ENCODE measurements at places on chromosomes 6 and 20.

DNA sequence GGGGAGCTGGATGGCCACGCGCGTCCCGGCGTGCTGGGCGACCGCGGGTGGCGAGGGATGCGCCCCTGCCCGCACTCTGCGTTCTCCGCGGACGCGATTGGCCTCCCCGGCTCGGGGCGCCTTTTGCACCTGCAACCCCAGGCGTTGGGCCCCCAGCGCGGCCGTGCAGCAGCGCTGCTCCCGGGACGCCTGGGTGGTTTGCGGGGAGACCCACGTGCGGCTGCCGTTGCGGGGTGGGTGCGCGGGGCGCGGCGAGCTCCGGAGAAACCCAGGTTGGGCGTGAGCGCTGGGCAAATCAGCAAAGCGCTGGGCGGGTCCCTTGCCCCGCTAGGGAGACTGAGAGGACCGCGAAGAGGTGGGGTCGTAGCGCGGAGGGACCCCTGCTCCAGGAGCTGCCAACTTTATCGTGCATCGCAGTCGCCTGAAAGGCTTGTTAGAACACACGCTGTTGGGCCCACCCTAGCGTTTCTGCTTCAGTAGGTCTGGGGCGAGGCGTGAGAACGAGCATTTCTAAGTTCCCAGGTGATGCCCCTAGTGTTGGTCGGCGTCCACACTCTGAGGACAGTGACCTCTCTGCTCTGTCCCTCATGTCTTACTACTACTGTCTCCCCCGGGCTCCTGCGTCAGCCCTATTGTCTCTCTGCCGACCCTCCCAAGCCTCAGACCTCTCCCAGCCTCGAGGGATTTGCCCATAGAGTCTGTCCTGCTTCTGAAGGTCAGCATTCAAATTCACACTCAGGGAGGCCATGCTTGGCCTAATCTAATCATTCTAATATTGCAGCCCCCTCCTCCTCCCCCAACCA lies 538 bp upstream of the ZFP64 start:
- DNase-seq = no peak

- no peak for DNase-seq
These were observed 74.6 kb upstream of the CEP85L start for GRCh38 chr6:118725944-118726343.

DNA sequence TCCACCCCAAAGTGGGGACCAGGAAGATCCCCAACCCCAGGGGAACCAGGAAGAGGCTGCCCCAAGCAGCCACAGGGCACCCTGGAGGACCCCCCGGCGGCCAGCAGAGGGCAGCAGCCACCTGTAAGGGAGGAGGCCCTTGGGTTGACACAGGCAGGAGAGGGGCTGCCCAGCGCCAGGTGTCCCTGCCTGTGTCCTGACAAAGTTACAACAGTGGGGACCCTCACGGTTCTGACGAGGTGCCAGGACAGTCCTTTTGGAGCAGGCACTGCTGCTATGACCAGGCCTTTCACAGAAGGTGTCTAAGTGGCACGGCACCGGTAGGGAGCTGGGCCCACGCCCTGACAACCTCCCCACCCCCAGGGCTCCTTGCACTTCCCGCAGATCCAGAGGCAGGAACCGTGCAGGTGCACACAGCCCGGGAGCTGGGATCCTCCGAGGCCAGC lies 176.7 kb downstream of the BMP7 start:
- no peak for DNase-seq

DNA sequence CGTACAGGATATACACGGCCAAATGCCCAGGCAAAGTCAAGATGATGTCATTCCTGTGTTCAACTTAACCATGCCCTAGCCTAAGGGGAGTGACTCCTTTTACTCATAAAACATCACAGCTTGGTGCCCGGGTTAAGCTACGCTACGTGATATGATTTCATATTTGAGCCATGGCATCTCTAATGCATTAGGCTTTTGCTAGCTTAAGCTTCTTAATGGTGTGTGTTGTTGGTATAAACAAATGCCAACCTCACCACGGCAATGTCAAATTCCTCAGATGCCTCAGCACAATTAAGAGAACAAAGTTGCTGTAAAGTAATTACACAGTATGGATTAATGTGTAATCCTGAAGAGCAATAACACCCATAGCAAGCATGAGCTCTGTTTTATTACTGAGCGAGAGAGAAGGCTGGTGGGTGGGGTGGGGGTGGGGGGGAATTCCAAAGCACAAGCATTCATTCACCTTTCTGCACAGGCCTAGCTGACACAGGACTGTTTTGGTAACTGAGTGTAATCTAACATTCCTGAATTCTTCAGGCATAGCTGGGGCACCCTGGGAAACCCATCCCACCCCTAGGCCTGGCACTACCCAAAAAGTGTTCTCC lies 44.7 kb upstream of the CNKSR3 start:
- DNase-seq = no peak

GRCh38 chr6:40693768-40694167 lies 106.6 kb upstream of the LRFN2 start:
- DNase-seq = no peak

- DNase-seq = no peak
These were observed 82.1 kb upstream of the SRSF6 start for GRCh38 chr20:43375591-43375990.

GRCh38 chr20:48011025-48011424 lies 225.7 kb upstream of the SULF2 start:
- DNase-seq = no peak

DNA sequence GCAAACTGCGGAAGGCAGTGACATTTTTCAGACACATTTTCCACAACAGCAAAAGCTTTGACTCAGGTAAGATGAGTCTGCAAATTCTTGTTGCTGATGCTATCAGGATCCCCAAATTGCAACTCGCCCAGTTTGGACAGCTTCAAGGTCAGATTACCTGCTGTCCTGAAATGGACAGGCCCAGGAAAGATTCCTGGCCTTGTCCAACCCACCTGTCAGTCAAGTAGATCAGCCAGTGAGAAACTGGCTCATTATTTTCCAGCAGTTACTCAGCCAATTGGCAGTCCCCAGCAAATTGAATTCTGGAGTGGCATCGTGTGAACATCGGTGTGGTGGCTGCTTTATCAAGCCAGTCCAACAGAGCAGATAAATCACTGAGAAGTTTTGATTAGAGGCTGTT lies 84.5 kb upstream of the SNAP25 start:
- DNase-seq = no peak

- no peak for DNase-seq
These were observed 72.3 kb downstream of the RNGTT start for GRCh38 chr6:88890860-88891845.

- DNase-seq = no peak
These were observed 22.9 kb downstream of the PRDM1 start for GRCh38 chr6:106109029-106109428.

- no peak for DNase-seq
These were observed 57.9 kb upstream of the MLN start for GRCh38 chr6:33861722-33862121.

DNA sequence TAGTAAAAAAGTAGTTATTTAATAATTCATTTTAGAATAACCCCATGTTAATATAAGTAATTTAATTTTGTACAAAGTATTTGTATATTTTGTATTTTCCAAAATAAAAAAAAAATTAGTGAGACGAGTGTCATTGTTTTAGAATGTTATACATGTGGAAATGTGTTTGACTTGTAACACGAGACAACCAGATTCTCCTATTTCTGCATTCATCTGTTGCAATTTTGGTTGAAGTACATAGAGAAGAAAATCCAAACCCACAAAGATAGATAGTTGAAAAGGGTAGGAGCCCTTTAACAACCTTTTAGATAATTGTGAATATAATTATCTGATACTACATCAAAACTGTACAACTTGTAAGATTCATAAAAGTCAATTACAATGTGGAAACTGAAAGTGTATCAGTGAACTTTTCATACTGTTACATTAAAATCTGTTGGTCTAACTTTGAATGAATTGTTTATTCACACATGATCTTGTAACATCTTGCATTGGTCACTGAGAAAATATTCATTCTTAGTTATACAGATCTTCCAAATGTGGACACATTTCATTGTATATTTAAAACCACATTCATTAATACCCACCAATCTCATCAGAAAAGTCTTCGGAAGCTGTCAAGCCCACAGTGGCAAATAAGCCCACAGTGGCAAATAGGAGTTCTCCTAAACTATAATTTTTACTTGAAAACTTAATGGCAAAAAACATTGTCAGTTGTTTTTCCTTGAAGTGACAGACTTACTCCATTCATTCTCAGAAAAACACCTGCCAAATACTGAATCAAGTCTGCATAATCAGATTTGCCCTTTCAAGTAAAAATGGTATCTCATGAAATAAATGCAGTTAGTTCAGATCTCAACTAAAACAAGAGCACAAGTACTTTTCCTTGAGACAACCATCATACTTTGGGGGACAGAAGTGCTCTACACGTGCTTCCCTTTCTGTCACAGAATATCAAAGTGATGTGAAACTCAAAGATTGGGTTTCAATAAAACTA lies 52.8 kb downstream of the FKBP5 start:
- DNase-seq = no peak

DNA sequence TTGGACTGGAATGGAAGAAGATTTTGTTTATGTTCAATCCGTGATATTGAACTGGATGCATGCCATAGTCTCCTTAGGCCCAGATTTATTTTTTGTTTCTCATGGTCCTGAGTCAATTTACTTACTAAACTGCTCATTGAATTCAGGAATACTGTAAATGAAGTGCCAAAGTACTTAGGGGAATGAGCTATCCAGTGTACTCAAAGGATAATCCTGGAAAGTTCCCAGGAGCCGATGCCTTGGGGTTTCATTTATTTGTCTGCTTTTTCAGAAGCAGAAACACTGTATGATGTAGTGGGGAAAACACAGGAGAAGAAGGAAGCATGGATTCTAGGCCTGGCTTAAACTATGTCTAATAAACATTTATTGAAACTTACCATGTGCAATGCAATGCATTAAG lies 56.1 kb upstream of the THEMIS start:
- no peak for DNase-seq

DNA sequence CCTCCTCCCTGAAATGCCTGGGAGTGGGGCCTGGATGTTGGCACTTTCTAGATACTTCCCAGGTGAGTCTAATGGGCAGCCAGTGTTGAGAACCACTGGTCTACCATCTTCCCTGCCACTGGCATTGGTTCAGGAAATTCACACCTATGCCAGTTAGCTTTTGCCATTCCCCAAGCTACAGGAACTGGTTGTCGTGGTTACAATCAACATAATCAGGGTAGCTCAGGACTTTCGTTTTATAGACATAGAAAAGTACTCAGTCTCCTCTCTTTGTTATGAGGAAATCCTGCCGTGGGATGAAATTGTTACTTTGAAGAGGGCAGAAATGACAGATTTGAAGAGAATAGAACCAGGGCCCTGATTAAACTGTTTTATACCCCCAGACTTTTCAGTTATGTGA lies 127.9 kb upstream of the FOXO3 start:
- no peak for DNase-seq

- no peak for DNase-seq
These were observed 840.8 kb downstream of the TBC1D32 start for GRCh38 chr6:120493505-120493904.

DNA sequence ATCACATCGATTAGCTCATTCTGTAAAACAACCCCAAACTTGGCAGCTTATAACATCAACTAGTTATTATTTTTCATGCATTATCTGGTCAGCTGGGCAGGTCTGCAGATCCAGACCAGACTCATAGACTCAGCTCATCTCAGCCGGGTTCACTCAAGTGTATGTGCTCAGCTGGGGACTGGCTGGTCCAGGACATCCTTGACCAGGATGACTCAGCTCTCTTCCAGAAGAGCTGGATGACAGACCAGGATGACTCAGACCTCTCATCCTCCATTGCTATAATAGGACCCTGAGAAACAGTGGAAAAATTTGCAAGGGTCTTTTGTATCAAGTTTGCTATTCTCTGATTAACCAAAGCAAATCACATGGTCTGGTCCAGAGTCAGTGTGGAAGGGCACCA lies 312.5 kb upstream of the PLCB4 start:
- peak; percentile 40 for DNase-seq

DNA sequence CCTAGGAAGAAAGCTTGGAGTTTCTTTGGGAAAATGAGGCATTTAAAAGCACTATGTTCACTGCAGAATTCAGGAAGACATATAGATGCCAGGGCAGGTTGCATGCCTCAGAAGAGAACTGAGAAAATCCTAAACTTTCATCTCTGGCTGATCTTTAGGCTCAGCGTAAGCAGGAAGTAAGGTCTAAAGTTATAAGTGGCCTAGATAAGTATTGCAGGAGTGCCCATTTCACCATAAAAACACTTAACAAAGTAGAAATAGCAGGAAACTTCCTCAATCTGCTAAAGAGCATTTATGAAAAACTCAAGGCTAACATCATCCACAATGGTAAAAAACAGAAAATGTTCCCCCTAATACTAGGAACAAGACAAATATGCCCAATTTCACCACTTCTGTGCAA lies 320.3 kb downstream of the BMP2 start:
- no peak for DNase-seq

GRCh38 chr6:4253604-4254231 lies 118.3 kb upstream of the ECI2 start:
- no peak for DNase-seq

- DNase-seq = no peak
These were observed 729.4 kb downstream of the TENT5A start for GRCh38 chr6:81023007-81023582.

DNA sequence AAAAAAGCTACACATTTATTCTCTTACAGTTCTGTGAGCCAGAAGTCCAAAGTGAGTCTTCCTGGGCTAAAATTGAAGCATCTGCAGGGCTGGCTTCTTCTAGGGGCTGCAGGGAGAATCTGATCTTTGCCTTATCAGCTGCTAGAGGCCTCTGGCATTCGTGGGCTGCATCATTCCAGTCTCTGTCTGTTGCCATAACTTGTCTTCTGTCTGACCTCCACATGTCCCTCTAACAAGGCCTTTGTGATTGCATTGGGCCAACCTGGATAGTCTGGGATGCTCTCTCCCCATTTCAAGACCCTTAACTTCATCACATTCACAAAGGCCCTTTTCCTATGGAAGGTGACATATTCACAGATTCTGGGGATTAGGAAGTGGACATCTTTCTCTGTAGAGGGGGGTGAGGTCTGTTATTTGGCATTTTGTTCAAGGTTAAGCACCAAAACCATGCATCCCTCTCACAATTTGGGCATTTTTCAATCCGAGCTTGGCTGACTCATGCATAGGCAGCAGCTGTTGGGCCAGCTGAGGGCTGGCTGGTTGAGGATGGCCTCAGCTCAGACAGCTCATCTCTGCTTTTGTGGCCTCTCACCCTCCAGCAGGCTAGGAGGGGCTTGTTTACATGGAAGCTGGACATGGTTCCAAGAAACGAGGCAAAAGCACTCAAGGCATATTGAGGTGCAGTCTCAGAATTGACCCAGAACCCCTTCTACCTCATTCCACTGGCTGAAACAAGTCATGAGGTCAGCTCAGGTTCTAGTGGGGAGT lies 116.1 kb upstream of the NXT1 start:
- no peak for DNase-seq

DNA sequence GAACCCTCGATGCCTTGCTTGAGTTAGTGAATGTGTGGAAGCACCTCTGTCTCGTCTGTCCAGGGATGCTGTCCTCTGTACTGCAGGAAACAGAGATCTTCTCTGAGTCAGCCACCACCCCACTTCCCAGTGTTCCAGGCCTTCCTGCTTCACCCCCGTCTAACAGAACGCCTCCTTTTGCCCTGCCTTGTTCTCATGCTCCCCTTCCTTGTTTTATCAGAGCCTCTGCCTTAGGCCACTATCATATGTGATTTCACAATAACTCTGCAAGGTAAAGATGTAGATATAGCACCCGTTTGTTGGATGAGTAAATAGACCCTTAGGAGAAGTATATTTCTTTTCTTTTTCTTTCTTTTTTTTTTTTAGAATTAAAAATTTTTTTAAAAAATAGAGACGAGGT lies 106.7 kb upstream of the CLDN20 start:
- DNase-seq = no peak
